ENCODE measurements at places on chromosomes 16 and 17.
A peak's percentile ranks its signal among the peaks of the same experiment; 100 is the strongest.

GRCh38 chr16:7137560-7138330 lies 194.9 kb upstream of the RBFOX1 start:
- DNase-seq: no peak

GRCh38 chr16:84729716-84730320 lies 30.0 kb downstream of the USP10 start:
- DNase-seq: no peak

DNA sequence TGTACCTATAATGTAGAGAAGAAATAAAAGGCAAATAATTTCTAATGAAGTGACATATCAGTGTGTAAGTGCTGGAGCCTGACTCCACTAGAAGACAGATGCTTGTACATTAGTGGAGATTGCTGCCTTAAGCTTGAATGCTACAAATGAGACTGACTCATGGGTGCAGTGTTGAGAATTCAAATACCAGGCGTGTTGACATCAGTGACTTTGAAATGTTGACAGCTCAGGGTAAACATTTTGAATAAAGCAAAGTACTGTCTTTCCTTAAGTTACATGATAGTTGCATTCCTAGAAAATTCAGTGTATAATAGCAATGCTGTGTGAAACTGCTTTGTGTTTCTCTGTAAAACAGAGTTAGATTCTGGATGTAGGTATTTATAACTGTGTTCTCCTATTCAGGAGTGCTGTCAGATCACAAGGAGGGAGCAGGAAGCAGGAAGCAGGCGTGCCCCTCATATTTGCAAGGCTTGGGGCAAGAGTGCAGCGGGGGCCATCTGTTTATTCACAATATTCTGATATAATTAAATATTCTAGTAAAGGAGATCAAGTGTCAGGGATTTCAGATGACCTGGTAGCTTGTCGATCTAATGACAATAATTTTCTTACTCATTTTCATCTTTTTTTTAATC lies 119.0 kb downstream of the SPECC1 start:
- no peak for DNase-seq

DNA sequence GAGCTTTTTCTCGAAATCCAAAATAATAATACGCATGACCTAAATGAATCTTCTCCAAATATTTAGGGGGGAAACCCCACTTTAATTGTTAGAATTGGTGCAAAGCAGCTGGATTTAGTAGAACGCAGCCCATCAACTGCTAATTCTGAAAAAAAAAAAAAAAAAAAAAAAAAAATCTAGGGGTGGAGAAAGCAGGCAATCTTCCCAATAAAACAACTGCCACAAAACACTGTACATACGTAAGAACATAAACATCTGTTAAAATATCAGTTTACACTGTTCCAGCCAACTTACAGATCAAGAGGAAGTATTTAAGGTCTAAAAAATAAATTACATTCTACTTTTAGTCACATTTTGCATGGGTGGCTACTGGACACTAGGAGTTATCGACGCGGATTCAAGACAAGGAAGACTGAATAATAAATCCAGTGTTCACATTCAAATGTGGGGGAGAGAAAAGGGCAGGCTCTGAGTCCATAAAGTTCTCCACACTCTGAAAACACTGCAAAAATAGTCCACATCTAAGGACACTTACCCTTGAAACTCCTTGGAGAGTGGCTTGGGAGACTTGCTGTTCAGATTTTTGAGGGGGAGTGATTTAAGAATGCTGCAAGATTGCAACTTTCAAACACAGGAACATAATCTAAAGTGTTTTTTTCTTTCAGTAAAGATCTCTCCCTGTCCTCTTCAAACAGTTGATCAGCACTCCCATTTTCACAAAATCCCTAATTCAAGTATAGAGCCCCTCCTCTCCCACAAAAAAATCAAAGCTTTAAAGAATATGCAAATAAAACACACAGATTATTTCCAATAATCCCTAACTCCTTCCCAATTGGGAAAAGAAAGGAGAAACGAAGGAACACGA lies 1.3 kb downstream of the APPBP2 start:
- no peak for DNase-seq

DNA sequence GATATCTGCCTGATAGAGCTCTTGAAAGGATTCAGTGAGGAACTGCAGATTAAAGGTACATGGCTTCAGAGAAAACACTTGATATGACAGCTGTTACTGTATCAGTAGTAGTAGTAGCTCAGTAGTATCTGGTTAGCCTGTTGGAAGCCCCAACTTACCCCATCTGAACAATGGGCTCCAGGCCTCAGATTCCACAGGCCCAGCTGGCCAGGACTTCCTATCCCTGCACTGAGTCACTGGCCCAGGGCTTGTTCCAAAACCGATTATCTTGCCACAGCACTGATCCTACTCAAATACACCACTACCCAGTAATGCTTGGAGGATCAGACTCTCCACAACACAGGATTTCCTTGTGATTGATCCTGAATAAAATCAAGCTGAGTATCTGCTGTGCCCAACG lies 32.6 kb downstream of the DCUN1D3 start:
- no peak for DNase-seq

GRCh38 chr16:46745617-46746016 lies 2.5 kb downstream of the MYLK3 start:
- DNase-seq: no peak

- DNase-seq: no peak
Measured at GRCh38 chr16:23160082-23160481, 10.8 kb upstream of the USP31 start.

DNA sequence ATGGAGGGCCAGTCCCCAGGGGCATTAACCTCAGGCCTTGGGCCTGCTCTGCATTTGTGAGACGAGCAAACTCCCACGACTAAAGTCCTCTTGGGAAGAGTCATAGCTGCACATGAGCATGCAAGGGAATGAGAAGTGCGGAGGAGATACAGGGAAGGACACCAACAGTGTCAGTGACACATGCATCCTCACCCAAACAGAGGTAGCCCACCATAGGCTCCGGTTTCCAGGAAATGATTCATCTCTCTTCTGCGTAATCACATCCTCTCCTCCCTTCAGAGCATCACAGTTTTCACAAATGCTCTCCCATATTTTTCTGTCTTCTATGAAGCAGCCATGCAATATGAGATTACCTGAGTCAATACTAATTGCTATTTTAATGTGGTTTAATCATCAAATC lies 725.7 kb upstream of the GOT2 start:
- no peak for DNase-seq

GRCh38 chr16:81470796-81471636 lies 26.4 kb downstream of the CMIP start:
- no peak for DNase-seq

- DNase-seq: no peak
Measured at GRCh38 chr17:51508048-51508447, 247.7 kb downstream of the UTP18 start.

GRCh38 chr16:24552705-24553246 lies 13.4 kb downstream of the RBBP6 start:
- no peak for DNase-seq

- no peak for DNase-seq
Measured at GRCh38 chr16:11097094-11097786, 152.9 kb downstream of the CLEC16A start.

- no peak for DNase-seq
Measured at GRCh38 chr16:17775061-17775460, 304.3 kb upstream of the XYLT1 start.

- no peak for DNase-seq
Measured at GRCh38 chr16:65015599-65015998, 106.3 kb downstream of the CDH11 start.

- DNase-seq: no peak
Measured at GRCh38 chr17:6467567-6467966, 23.3 kb downstream of the PIMREG start.

GRCh38 chr17:1229900-1230501 lies 40.2 kb upstream of the BHLHA9 start:
- no peak for DNase-seq

DNA sequence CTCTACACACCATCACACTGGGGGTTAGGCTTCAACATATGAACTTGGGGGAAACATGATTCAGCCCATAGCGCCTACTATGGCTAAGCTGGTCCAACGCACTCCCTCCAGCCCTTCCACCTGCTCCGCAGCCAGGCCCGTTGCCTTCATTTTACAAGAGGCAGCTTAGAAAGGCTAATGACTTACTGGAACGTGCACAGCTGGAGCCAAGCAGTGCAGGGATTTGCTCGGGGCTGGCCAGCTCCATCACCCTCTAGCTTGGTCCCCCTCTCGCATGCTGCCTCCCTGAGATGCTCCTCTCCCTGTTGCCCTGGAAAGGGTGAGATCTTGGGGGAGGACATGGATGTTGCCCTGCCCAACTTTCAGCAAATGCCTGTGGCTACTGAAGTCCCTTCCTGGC lies 2.8 kb upstream of the CACNG1 start:
- DNase-seq: no peak

GRCh38 chr17:55323518-55324295 lies 58.9 kb downstream of the HLF start:
- no peak for DNase-seq

- DNase-seq: no peak
Measured at GRCh38 chr17:4898927-4899326, 409 bp upstream of the C17orf107 start.

DNA sequence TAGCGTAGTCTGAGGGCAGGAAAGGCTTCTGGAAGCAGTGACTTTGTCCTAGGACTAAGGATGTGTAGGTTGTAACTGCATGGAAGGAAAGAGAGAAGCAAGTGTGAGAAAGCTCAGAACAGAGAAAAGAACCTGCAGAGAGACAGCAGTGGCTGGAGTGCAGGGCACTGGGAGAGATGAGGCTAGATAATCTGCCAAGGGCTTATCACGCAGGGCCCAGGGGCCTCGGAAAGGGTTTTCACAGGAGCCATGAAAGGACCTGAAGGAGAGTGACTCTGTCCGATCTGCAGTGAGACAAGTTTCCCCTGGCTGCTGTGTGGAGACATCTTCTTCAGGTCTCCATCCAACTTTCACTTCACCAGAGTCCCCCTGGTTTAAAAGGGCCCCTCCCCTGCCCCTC lies 7.1 kb upstream of the SRCAP start:
- DNase-seq: no peak

- DNase-seq: no peak
Measured at GRCh38 chr17:65750631-65751115, 189.2 kb upstream of the AXIN2 start.

- DNase-seq: no peak
Measured at GRCh38 chr16:49531931-49532840, 158.6 kb downstream of the C16orf78 start.

DNA sequence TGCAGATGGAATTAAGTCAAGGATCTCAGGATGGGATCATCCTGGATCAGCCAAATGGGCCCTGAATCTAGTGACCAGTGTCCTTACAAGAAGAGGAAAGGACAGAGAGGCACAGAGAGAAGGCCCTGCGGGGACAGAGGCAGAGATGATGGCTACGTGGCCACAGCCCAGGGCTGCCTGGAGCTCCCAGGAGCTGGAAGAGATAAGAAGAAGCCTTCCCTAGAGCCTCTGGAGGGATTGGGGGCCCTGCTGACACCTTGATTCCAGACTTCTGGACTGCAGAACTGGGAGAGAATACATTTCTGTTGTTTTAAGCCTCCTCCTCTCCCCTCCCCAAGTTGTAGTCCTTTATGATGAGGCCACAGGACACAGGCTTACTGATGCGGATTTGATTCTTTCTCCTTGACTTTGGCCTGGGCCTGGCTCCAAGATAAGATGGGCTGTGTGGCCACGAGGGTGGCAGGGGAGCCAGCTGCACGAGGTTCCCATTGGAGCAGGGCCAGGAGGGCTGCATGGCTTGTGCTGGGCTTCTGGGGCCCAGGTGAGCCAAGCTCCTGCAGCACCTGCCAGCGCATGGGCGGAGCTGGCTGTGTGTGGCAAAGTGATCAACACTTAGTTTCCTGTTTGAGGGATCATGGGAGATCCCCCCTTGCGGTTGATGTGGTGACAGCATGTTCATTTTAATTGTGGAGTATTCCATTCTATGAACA lies 146.1 kb downstream of the IRF8 start:
- peak; percentile 30 for DNase-seq

DNA sequence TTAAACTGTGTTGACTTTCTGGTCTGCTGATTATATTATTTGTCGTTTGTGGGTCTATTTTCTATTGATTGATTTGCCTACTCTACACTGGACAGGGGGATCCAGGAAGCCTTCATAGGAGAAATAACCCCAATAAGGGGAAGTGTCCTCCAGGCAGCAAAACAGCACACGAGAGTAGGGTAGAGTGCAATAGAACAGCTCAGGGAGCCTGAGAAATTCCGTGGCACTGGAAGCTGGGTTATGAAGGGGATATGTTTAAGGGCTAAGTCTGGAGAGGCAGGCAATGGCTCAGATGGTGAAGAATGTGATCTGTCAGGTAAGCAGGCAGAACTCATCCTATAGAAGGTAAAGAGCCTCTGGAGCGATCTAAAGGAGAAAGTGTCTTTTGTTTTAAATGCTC lies 20.9 kb downstream of the GP2 start:
- no peak for DNase-seq

GRCh38 chr17:76145231-76146052 lies 4.4 kb upstream of the FOXJ1 start:
- DNase-seq: no peak

- DNase-seq: no peak
Measured at GRCh38 chr17:66511135-66511534, 208.7 kb downstream of the PRKCA start.

DNA sequence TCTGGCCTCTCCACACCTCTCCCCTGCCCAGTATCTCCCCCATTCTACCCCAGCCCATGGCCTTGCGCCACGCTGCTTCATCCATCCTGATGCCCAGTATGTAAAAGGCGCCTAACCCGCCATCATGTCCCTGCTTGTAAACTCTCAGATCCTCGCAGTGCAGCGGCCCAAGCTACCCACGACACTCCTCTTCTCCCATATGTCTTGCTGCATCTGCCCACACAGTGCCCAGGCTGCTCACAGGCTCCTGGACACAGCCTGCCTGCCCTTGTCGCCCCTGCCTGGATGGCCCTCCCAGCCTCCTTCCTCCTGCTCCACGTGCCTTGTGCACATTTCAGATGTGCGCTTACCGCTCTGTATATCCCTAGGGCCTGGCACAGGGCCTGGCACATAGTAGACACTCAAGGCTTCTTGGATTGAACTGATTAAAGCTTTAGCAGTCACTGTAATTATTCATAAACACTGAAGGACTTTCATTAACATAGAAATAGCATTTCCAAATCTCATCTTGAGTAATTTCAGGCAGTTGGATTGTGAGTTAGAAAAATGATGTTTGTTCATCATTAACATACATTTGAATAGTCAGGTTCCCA lies 129.1 kb downstream of the CLEC16A start:
- DNase-seq: no peak

DNA sequence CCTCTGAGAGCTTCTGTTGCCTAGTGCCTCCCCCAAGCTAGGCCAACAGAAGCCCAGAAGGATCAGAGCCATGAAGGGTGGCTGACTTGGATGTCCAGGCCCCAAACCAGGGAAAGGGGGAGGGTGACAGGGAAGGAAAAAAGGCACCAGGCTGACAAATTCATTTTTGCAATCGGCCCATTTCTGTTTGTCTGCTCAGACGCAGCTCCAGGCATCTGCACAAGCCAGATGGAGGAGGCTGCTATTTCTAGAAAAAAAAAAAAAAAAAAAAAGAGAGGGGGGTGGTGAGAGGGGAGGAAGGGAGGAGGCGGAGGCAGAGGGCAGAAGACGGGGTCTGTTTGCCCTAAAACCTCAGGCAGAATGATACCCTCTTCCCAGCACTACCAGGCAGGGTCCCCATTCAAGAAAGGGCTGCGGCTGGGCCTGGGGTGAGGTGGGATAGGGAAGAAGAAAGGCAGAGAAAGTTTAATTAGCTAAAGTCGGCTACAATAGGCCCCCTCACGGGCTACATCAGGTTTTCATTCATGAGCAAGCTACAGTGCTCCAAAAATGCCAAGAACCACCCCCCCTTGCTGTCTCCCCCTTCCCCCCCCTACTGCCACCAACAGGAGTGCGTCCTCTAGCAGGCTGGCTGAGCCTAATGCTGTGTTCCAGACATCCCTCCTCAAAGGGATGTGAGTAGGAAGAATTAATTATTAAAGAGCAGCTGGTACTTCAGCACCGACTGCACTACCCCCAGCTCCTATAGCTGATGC lies 2.4 kb downstream of the HDAC5 start:
- DNase-seq: no peak
